ENCODE measurements at places on chromosomes 16 and 17.

GRCh38 chr16:83794860-83795554, 12.8 kb upstream of the HSBP1 start:
- DNase-seq = no peak

GRCh38 chr17:82276938-82277337, 3.4 kb upstream of the CSNK1D start:
- no peak for DNase-seq

DNA sequence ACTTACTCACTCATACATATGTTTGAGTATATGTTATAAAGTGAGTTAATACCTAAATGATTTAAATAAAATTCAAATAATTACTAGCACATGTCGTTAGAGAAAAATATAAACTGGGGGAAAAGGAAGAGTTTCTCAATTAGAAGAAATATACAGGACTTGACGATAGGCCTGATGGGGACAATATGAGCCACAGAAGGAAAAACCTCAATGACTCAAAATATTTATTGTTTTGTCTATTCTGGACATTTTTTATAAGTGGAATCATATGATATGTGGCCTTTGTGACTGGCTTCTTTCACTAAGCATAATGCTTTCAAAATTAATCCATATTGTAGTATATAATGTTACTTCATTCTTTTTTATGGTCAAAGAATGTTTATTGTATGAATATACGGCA, 339.2 kb upstream of the PMFBP1 start:
- DNase-seq = no peak

- DNase-seq = no peak
Measured at GRCh38 chr17:40025991-40026815, 11.0 kb downstream of the CSF3 start.

GRCh38 chr17:40686192-40686591, 17.4 kb downstream of the KRT24 start:
- DNase-seq = no peak

- no peak for DNase-seq
Measured at GRCh38 chr17:77237232-77238008, 96.7 kb downstream of the SEC14L1 start.

DNA sequence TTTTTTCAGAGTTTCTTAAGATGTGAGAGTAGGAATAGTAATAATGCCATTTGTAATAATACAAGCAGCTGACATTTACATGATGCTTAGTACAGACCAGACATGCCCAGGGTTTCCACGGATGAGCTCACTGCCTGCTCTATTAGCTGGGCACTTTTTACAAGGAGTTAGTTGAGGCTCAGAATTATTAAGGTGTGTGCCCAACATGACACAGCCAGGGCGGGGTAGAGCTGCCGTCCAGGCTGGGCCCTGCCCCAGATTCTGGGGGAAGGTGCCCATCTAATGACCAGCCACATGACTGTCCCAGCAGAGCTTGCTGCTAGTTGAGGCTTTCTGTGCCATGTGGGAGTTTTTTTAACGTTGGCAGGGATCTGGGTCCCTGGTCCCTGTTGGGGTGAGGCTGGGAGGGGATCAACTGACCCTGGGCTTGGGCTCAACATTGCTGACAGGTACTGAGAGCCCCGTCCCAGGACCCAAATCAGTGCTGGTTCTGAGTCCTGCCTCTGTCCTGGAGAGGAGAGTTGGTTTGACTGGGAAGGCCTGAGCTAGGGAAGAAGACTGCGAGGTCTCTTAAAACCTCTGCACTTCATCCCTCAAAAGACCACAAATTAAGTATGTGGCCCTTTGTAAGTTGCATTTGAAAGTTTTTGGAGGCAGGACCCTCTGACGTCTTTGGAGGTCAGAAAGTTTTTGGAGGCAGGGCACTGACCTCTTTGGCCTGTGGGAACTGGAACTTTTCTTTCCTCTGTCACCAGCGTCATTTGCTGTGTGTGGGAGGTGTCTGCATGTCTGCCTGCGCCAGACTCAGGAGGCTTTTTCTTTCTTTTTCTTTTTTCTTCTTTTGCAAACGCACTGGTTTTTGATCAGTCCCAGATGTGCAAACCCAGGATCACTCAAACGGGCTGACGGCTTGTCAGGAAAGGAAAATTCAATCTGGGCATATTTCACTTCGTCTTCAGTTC, 2.2 kb downstream of the CRISPLD2 start:
- no peak for DNase-seq

DNA sequence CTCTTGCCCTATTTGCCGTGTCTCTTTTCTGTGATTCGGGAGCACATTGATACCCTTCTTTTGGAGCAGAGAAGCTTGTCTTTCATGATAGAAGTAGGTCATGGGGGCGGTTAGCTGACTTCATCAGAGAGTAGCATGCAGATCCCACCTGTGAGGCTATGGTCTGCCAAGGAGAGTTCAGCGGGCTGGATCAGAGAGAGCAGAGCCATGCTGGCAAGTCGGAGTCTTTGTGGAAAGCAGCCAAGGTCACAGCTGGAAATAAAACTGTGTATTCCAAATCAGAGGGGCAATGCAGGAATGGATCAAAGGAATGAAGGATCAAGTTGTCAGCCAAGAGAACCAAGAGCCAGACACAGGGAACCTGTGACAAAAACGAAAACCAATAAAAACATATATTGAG, 595.9 kb downstream of the WWOX start:
- no peak for DNase-seq

- no peak for DNase-seq
Measured at GRCh38 chr16:85029408-85029784, 1.8 kb downstream of the KIAA0513 start.

- no peak for DNase-seq
Measured at GRCh38 chr16:85902366-85903155, 3.6 kb downstream of the IRF8 start.

GRCh38 chr17:17749921-17750320, 68.7 kb downstream of the RAI1 start:
- no peak for DNase-seq

DNA sequence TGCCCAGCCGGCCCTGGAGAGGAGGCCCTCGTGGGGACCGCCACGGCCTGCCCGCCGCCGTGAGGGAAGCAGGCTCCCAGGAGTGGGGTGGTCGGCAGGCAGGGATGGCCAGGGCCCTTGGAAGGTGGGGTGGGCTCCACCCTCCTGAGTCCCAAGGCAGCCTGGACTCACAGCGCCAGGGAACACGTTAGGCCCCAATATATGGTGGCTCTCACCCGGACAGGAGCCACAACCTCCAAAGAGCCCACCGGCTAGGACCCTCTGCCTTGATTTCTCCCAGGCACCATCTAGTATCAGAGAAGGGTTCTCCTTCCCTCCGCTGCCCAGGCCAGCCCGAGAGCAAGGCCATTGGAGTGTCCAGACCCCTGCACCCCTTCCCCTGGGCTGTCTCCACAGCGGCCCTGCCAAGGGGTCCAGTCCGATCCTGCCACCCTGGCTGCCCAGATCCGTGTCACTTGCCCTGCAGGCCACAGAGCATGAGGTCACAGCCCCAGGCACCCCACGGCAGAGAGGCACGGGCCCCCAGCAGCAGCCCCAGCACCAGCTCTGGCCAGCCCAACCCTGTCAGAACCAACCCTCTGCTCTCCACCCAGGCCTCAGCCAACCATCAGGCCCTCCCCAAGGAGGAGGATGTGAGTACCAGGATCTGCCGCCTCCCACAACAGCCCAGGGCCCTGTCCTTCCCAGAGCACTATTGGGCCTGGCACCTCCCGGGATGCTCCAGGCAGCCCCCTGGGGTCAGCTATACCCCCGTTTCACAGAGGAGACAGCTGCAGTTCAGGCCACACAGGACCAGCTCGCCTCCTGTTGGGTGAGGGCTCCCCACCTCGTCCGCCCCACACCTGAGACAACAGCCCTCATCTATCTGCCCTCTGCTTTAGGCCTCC, 1.1 kb upstream of the AXIN1 start:
- no peak for DNase-seq

DNA sequence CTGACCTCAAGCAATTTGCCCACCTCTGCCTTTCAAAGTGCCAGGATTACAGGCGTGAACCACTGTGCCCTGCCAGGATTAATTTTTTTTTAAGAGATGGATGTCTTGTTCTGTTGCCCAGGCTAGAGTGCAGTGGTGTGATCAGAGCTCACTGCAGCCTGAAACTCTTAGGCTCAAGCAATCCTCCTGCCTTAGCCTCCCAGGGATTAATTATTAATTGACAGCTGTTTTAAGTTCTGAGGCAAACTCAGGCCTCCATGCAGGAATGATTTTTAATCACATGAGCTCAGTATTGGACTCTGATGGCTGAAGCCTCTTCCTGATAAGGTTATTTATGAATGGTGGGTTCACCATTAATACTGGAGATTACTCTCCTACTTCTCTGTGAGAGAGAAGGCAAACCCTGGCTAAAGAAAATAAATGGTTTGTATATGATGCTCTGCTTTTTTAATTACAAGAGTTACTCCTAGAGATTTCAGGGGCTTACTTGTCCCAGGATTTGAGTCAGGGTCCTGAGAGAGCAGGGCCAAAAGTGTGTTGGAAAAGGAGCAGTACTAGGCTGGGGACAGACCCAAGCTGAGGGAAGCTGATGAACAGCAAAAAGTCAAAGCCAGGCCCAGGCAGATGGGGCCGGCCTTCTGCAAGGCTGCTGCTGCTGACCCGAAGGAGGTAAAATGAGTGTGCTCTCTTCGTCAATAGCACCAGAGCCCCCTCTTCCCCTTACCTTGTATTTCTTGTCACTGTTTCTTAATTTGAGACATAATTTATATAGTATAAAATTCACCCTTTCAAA, 56.9 kb upstream of the HAS3 start:
- no peak for DNase-seq

DNA sequence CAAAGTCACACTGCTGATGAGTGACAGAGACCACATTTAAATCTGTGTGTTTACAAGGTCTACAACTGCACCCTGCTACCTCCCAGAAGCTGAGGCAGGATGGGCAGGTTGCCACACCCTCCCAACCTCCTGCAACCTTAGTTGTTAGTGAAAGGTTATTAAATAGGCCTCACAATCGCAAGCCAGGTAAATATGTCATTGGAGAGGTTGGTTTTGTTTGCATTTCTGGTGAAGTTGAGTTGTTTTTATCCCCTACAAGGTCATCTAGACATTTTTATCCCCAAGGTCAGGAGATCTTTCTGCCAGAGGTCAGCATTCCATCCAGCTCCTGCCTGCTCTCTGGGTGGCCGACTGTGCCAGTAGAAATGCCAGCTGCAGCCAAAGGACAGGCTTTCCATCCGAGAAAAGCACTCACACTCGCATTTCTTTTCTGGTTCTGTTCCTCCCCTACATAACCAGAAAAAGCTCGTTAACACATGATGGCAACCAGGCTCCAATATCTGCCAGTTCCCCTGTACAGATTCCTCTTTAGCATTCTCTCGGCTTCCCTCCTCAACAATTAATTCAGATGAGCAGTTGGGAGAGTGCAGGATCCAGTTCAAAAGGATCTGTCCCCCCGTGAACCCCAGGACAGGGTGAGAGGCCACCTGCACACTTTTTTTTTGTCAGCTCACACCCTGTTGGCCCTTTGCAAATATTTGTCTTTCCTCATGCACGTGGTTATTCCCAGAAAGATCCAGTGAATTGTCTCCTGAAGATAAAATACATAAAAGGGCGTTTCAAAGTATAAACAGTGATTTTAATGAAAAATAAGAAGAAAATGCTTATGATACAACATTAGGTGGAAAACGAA, 562.8 kb downstream of the MAF start:
- DNase-seq = no peak

- DNase-seq = no peak
Measured at GRCh38 chr17:77616254-77616731, 342.2 kb upstream of the TNRC6C start.

Data from stimulated activated CD8-positive, alpha-beta memory T cell treated with anti-CD3 and anti-CD28 coated beads, Interleukin-2, amount 100 ng/mL, for 1 hour (primary cell).